Tibial artery (tissue), 4 donors: ENCODE measurements at places on chromosomes 3 and 15.

- no peak for DNase-seq
Observed at GRCh38 chr3:40876496-40876895, 322.8 kb upstream of the CTNNB1 start.

DNA sequence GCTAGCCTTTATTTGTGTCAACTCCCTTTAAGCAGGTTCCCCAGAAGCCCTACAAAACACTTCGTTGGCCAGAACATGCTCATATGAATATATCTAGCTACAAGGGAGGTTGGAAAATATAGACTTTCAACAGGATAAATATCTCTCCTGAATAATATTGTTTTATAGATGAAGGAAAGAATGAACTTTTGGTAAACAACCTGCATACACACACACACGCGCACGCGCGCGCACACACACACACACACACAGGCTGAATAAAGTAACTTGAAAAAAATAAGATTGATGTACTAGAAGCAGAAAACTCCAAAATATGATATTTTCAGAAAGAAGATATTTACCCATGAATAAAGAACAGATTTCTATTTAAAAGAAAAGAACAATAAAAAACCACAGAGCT is 72.4 kb upstream of the GADL1 start:
- no peak for DNase-seq

DNA sequence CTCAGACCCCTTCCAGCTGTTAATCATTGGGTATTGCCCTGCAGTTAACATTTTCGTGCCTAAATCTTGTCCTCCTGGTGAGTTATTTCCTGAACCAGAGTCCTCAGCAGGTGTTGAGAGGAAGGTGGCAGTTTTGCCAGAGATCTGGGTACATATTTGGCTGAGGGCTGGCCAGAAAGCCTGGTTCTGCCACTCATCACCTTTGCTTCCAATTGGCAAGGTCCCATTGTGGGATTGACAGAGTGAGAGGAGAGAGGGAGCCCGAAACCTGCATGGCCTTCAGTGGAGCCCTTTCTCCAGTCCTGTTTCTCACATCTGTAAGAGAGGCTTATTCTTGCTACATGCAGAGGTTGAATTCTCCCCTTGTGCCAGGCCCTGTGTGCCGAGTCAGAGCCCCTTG is 8.9 kb upstream of the TKT start:
- DNase-seq, result no peak

DNA sequence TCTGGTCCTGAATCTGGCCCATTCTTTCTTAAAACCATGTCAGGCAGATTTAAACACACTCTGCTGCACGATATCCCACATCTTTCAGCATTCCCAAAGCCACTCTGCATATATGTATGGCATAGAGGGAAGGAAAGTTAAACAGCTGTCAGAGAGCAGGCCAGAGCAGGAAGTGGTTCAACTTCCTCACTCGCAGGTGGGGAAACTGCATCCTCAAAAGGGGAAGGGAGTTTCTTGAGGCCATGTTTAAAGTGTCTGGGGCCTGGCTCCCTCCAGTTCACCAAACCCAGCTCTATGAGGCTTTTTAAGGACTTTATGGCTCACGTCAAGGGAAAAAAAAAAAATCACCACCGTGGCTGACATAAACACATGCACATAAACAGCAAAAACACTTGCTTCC is 123.1 kb downstream of the OPA1 start:
- DNase-seq, result no peak

DNA sequence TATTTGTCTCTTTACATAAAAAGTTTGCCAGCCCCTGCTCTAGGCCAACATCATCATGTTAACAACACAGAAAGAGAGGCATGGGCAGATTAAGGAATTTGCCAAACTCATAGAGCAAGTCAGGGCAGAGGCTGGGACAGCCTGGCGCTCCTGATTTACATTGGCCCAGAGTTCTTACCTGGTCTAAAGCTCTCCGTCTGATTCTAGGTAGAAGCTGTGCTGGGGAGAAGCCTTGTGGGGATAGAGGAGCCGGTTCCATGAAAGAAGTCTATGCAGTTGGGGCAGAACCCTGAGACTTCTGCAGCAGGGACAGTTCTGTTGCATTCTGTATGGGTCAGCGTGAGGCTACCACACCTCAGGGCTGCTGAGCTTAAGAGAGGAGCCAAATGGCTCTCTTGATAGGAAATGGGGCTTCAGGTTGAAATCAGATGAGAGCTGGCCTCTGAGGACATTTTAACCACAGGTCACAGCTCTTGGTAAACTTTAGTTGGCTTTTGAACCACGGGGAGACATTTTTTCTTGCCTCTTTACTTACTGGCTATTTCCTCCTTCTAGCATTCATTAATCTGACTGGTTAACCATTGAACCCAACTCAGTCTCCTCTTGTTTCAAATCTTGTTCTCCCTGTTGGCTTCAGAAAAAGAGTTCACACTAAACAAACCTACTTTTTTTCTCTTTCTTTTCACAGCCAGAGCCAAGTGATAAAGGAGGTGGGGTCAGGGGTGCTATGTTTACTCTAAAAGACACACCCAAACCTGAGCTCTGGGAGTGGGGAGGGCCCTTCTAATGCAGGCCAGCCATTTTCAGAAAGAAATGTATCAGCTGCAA is 250.7 kb downstream of the OPA1 start:
- no peak for DNase-seq

DNA sequence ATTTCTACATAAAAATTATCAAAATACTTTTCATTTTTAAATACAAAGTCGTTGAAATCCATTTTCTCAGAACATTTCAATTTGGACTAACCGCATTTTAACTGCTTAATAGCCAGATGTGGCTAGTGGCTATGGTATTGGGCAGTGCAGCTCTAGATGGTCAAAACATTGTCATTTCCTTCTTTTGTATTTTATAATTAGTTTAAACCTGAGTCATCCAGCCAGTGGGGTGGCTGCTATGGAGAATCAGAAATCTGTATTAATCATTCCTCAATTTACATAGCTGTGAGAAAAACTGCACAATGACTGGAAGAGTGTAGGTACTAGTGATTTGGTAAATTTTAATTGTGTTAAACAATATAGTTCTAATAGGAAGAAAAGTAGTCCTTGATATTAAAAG is 245.3 kb downstream of the PDZRN3 start:
- DNase-seq, result no peak

DNA sequence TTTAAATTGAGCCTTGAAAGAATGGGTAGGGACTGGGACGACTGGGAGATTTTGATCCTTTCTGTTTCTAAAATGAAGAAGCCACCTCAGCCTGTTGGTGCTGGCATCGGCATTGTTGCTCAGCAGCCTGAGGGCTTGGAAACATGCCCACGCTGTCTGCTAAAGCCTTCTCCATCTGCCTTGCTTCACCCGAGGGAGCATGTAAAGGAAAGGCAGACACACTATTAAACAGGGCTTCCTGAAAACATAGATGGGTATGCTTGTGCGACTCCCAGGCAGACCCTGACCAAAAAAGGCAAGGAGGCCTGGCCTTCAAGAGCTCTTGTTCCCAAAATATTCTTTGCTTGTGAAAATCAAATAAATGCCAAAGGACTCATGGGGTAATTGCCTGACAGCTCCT is 84.2 kb upstream of the SLC4A7 start:
- peak; percentile 84 for DNase-seq
